Left lung (tissue), 14 donors: ENCODE measurements at places on chromosomes 6 and 20. TPM values are rescaled to one million over a fixed set of nuclear protein-coding genes. Genes with fewer than 3 reads are reported as not detected.
A peak's percentile ranks its signal among the peaks of the same experiment; 100 is the strongest.

GRCh38 chr6:125121894-125122293 lies 31.7 kb upstream of the TPD52L1 start:
- no peaks in the 10 kb centered on the region for H3K4me1 ChIP-seq
- no peak overlapping the region for H3K4me3 ChIP-seq
- DNase-seq = no peak
- H3K27ac ChIP-seq = no peak overlapping the region

The TCF21 gene
- total RNA-seq = 41.6 TPM

GRCh38 chr20:62707276-62707920 lies 1.2 kb upstream of the NTSR1 start:
- H3K27ac ChIP-seq = no peak overlapping the region
- H3K27me3 ChIP-seq = peaks cover 85% of the 10 kb centered on the region
- no peak for DNase-seq
- H3K4me3 ChIP-seq = no peak overlapping the region
- H3K36me3 ChIP-seq = no peaks in the 10 kb centered on the region

- H3K4me3 ChIP-seq = no peak overlapping the region
- H3K36me3 ChIP-seq = no peaks in the 10 kb centered on the region
- no peak overlapping the region for H3K27ac ChIP-seq
- no peak for DNase-seq
These were observed 25.6 kb upstream of the ADGRF4 start for GRCh38 chr6:47672816-47673215.

DNA sequence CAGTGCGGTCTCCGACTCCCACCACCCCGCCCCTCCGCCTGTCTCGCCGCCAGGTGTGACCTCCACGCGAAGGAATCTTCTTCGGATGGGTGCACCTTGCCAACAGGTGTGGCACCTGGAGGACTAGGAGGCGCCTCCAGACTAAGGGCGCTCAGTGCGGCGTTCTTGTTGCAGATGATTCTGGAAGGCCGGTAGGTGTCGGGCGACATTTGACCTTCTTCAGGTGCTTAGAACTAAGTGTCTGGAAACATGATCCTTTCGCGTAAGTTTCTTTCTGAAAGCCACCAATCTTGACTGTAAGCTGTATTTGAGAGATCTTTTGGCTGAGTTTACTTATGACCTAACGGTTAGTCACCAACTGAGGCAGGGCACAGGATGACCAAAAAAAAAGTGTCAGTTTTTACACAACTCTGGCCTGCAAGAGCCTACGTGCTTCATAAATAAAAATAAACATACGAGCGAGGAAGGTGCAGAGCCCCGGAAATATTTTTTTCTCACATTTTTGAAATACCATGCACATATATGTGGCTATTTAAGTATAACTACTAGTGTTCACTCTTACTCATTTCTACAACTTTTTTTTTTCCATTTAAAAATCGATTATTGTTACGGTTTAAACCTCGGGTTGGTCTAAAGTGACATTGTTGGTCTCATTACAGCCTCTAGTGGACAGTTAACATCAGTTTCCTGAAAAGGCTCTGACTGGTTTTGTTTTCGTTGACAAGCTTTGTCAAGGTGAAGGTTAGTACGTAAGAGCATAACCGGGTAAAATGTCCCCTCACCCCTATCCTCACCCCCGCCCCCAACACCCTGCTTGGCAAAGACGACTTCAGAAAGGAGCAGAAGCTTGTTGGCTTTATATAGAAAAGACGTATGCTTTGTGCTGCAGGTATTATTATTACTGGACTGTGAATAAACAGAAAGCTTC lies 1.6 kb upstream of the ATXN1 start:
- peak overlapping the region; percentile 99 for H3K27ac ChIP-seq
- peak overlapping the region; percentile 70 for H3K4me3 ChIP-seq
- H3K36me3 ChIP-seq = no peaks in the 10 kb centered on the region
- H3K27me3 ChIP-seq = no peaks in the 10 kb centered on the region
- peaks cover 68% of the 10 kb centered on the region for H3K4me1 ChIP-seq

DNA sequence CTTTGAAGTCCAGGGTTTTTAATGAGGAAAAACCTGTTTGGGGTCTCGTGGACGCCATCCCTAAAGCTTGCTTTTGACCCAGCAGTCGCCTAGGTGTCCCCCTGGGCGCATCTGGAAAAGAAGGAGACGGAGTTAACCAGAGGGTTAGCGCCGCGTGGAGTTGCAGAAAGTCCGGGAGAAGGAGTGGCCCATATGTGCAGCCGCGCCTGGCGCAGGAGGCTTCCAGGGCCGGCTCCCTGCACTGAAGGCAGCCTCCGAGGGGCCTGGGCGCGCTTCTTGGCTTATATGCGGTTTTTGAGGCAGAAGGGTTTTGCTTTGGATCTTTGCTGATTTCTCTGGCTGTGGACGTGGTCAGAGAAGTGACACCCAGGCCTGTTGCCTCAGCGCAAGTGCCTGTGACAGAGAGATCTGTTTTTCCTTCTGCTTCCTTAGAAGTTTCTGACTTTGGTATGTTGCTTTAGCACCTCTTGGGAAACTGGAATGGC lies 987 bp downstream of the TMEM181 start:
- H3K4me3 ChIP-seq = peak overlapping the region; percentile 92
- DNase-seq = no peak
- no peaks in the 10 kb centered on the region for H3K27me3 ChIP-seq
- H3K4me1 ChIP-seq = no peaks in the 10 kb centered on the region

The TSBP1 gene
- not detected for total RNA-seq

DNA sequence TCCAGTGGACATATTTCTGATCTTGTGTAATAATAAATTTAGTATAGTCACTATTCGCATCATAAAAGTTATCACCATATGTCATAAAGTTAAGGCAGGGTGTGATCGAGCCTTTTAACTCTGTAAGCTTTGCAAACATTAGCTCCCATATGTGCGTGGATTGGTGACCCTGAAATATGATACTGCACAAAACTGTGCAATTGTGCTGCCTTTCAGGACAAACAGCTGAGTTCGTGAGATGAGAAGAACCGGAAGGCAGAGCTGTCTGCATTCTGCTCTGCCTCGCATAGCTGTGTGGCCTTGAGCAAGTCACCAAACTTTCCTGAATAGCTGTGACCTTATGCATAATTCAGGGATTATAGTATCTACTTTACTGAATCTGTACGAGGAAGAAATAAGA lies 3.2 kb upstream of the PLEKHG1 start:
- no peak overlapping the region for H3K4me3 ChIP-seq
- peaks cover 20% of the 10 kb centered on the region for H3K4me1 ChIP-seq
- no peak overlapping the region for H3K27ac ChIP-seq
- no peaks in the 10 kb centered on the region for H3K36me3 ChIP-seq
- H3K27me3 ChIP-seq = no peaks in the 10 kb centered on the region

The PLN gene
- 6.4 TPM for total RNA-seq

DNA sequence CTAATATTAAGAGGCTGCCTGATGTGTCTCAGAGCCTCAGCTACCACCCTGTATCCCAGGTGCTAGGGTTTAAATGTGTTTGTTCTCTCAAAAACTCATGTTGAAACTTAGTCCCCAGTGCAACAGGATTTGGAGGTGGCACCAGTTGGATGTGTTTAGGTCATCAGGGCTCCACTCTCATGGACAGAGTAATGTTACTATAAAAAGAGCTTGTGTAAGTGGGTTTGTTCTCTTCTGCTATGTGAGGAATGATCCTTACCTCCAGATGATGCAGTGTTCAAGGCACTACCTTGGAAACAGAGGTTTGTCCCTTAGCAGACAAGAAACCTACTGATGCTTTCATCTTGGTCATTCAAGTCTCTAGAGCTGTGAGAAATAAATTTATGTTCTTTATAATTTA lies 164.9 kb upstream of the EPHA7 start:
- no peaks in the 10 kb centered on the region for H3K27me3 ChIP-seq
- no peak overlapping the region for H3K27ac ChIP-seq
- H3K4me1 ChIP-seq = no peaks in the 10 kb centered on the region
- H3K4me3 ChIP-seq = no peak overlapping the region
- no peaks in the 10 kb centered on the region for H3K36me3 ChIP-seq

DNA sequence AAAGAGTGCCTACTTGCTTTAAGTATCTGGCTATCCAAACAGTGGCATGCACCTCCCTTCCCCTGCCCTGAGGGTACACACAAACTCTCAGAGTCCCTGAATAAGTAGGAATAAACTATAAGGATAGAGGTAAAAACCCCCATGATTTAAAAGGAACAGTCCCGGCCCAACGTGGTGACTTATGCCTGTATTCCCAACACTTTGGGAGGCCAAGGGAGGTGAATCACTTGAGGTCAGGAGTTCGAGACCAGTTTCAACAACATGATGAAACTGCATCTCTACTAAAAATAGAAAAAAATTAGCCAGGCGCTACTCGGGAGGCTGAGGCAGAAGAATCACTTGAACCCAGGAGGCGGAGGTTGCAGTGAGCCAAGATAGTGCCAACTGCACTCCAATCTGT lies 22.2 kb downstream of the SAMHD1 start:
- no peak overlapping the region for H3K4me3 ChIP-seq
- no peak for DNase-seq
- no peak overlapping the region for H3K27ac ChIP-seq
- peaks cover 50% of the 10 kb centered on the region for H3K4me1 ChIP-seq
- H3K27me3 ChIP-seq = no peaks in the 10 kb centered on the region
- peaks cover 99% of the 10 kb centered on the region for H3K36me3 ChIP-seq

The SPATS1 gene
- not detected for total RNA-seq

GRCh38 chr6:136922685-136923006 lies 545 bp downstream of the SLC35D3 start:
- H3K27ac ChIP-seq = no peak overlapping the region
- peaks cover 83% of the 10 kb centered on the region for H3K27me3 ChIP-seq
- H3K36me3 ChIP-seq = no peaks in the 10 kb centered on the region
- H3K4me3 ChIP-seq = peak overlapping the region; percentile 18

The CHRNA4 gene
- total RNA-seq = not detected

GRCh38 chr6:44855562-44856411 lies 468.3 kb downstream of the CDC5L start:
- H3K27me3 ChIP-seq = no peaks in the 10 kb centered on the region
- H3K4me1 ChIP-seq = no peaks in the 10 kb centered on the region
- no peak overlapping the region for H3K4me3 ChIP-seq
- H3K36me3 ChIP-seq = no peaks in the 10 kb centered on the region
- no peak for DNase-seq

GRCh38 chr6:90131614-90132423 lies 164.8 kb downstream of the BACH2 start:
- no peak overlapping the region for H3K27ac ChIP-seq
- no peak overlapping the region for H3K4me3 ChIP-seq
- H3K4me1 ChIP-seq = peaks cover 3% of the 10 kb centered on the region
- no peaks in the 10 kb centered on the region for H3K36me3 ChIP-seq

The PPIL4 gene
- total RNA-seq = 22.4 TPM

The LTB gene
- total RNA-seq = 10.3 TPM

The FBXL4 gene
- 20.5 TPM for total RNA-seq

DNA sequence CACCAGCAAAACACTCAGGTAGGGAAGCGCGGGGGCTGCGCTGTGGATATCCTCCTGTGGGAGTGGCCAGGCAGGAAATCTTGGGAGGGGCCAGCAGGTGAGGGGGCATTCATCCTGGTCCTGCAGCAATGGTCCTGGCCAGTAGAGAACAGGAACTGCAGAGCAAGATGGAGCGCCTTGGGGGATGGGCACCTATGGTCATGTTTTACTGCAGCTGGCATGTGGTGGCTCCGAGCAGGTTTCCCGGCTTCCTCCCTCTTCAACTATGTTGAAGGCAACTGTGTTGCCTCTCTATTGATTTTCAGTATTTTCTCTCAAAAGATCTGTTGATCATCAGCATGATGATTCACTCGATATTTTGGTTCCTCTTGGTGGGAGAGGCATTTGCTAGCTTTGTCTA lies 70.9 kb downstream of the SNAP91 start:
- H3K27me3 ChIP-seq = no peaks in the 10 kb centered on the region
- no peak overlapping the region for H3K4me3 ChIP-seq
- H3K36me3 ChIP-seq = no peaks in the 10 kb centered on the region
- no peak for DNase-seq
- no peak overlapping the region for H3K27ac ChIP-seq

DNA sequence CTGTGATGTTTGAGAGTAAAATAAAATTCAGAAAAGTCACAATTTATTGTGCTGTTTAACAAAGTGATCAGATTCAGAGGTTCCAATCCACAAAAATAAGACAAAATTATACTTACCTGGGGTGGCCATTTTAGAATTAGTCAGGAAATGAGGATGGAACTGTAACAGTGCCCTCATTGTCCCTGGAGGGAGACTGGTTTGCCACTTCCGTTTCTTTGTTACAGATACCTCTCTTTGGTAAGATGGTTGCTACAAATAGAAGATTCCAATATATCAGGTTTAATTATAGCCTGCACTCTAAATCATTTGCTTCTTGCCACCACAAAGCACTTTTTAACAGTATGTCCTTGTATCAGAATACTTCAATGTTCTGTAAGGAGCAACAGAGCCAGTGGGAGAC lies 95.6 kb downstream of the CTNNBL1 start:
- DNase-seq = no peak
- peaks cover 55% of the 10 kb centered on the region for H3K36me3 ChIP-seq
- H3K4me1 ChIP-seq = no peaks in the 10 kb centered on the region
- no peak overlapping the region for H3K4me3 ChIP-seq

- no peaks in the 10 kb centered on the region for H3K27me3 ChIP-seq
- no peaks in the 10 kb centered on the region for H3K36me3 ChIP-seq
- no peak overlapping the region for H3K4me3 ChIP-seq
- H3K27ac ChIP-seq = no peak overlapping the region
- no peak for DNase-seq
These were observed 99.0 kb downstream of the CLIC5 start for GRCh38 chr6:45916692-45917091.

The TXLNB gene
- 0.55 TPM for total RNA-seq

The PRDM13 gene
- total RNA-seq = not detected

The EDN1 gene
- total RNA-seq = 21.7 TPM

- DNase-seq = no peak
- H3K4me3 ChIP-seq = no peak overlapping the region
- H3K27ac ChIP-seq = no peak overlapping the region
- H3K4me1 ChIP-seq = no peaks in the 10 kb centered on the region
These were observed 69.7 kb upstream of the FAM83B start for GRCh38 chr6:54776891-54777290.

DNA sequence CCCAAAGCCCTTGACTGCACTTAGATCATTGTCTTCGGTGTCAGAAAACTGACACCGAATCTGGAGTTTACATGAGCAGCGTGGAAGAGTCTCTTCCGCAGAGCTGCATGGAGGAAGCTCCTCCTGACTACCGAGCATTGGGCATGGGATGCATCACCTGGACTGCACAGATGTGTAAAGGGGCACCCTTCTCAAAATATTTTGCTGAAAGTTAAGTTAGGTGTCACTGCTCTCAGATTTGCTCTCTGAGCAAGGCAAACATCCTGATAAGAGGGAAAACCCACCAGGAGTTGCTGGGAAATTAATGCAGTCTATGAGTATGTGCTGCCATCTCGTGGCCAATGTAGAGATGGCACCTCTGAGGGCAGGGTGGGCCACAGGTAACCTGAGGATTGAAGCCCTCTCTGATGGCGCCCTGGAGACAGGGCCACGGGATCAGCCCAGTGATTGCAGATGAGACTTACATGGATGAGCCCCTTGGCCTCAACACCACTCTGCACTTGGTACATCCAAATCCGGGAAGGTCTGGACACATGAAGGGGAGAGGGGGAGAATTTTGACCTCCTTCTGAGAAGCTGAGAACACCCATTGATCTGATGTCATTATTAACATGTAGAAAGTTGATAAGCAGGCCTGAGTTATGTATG lies 129.9 kb downstream of the LPA start:
- no peaks in the 10 kb centered on the region for H3K36me3 ChIP-seq
- no peaks in the 10 kb centered on the region for H3K4me1 ChIP-seq
- H3K4me3 ChIP-seq = no peak overlapping the region
- no peak for DNase-seq
